ENCODE measurements at places on chromosomes 16 and 17. TPM values are rescaled to one million over a fixed set of nuclear protein-coding genes. Genes with fewer than 3 reads are reported as not detected.

TK1 gene
- total RNA-seq, result 97.4 TPM

TSPOAP1 gene
- total RNA-seq, result 31.3 TPM

ABCA10 gene
- not detected for total RNA-seq

TPSG1 gene
- total RNA-seq, result not detected

KCNJ18 gene
- not detected for total RNA-seq

TVP23A gene
- total RNA-seq, result 7.6 TPM

INCA1 gene
- 1.5 TPM for total RNA-seq

GRCh38 chr17:4604111-4604644, 19.8 kb downstream of the SMTNL2 start:
- DNase-seq, result peak; percentile 53

- no peak for DNase-seq
Observed at GRCh38 chr16:30439720-30440348, 5.8 kb downstream of the SEPHS2 start.

- no peak for DNase-seq
Observed at GRCh38 chr16:50679266-50679665, 1.8 kb downstream of the SNX20 start.

GRCh38 chr16:89721546-89722391, 432 bp downstream of the ZNF276 start:
- DNase-seq, result no peak

DNA sequence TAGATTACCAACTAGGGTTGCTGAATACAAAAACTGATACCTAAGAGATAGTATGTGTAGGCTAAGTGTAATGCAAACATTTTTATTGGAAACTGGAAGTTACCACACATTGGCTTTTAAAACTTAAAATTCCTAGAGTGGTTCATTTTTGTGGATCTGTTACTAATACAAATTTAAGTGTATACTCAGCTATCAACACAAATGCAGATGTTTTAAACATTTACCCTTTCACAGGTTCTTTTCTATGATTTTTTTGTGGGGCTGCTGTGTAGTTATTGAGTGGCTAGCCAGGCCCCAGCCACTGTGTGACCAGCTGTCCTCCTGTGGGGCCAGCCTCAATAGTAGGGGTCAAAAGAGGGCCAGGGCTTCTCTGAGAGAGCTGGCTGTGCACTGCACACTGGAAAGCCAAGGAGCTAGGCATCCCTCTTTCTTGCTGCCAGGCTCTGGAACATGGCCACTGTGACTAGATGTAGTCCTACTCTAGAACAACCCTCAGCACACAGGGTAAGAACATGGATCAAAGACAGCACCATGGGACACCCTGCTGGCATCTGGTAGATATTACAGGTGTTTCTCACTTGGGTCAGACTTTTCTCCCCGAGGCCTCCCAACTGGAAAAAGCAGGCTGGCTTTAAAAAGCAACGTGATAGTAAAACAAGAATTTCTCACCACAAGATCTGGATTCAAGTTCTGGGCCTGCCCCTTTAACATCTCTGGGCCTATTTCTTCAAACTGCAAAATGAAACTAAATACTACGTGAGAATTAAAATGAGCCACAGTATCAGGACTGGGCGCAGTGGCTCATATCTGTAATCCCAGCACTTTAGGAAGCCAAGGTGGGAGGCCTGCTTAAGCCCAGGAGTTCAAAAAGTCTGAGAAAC, 7.3 kb upstream of the VEZF1 start:
- DNase-seq, result peak; percentile 91

DNA sequence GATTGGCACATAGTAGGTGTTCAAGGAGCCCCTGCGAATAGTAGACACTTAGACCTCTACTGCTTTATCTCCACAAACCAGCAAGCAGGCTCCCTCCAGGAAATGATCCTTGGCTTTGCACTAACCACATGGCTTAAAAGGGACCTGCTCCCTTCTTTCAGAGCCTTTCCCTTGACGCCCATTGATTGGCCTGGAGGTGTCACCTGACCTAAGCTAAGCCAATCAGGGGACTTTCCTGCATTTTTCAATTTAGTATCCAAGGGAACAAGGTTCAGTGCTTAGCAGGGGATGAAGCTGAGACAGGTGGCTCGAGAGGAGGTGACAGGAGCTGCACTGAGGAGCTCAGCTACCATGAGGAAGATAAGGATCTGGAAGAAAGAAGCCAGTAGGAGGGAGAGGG, 52.8 kb downstream of the CLEC19A start:
- DNase-seq, result no peak

GRCh38 chr17:51028176-51028863, 92.3 kb downstream of the SPAG9 start:
- DNase-seq, result no peak

- DNase-seq, result peak; percentile 64
Observed at GRCh38 chr16:78421181-78421708, 321.8 kb downstream of the WWOX start.

GRCh38 chr17:75549246-75550138, 24.0 kb downstream of the LLGL2 start:
- DNase-seq, result peak; percentile 96

GRCh38 chr16:79612207-79612606, 11.7 kb upstream of the MAF start:
- no peak for DNase-seq
